ENCODE measurements at places on chromosomes 5 and 9. TPM values are rescaled to one million over a fixed set of nuclear protein-coding genes. Genes with fewer than 3 reads are reported as not detected.

ACSL6 gene
- total RNA-seq, result not detected

QRFP gene
- not detected for total RNA-seq

RORB gene
- not detected for total RNA-seq

SLC1A3 gene
- total RNA-seq, result not detected

SLC6A3 gene
- 0.15 TPM for total RNA-seq

RNF183 gene
- 0.09 TPM for total RNA-seq

TAF1L gene
- total RNA-seq, result not detected

OGN gene
- not detected for total RNA-seq

OR13F1 gene
- not detected for total RNA-seq

SLC36A3 gene
- not detected for total RNA-seq

SMIM33 gene
- not detected for total RNA-seq

FOXD4L5 gene
- not detected for total RNA-seq

FOXD4L4 gene
- 0.03 TPM for total RNA-seq

Data from A549 treated with RU486 at 1 μM for 4 hours (cell line).